Hematopoietic multipotent progenitor cell treated with erythropoietin and hydrocortisone succinate and interleukin-3 and kit ligand, for 15 days (in vitro differentiated cells): ENCODE measurements at places on chromosomes 7 and 10.

- no peak for DNase-seq
Measured at GRCh38 chr7:122364761-122365280, 60.3 kb upstream of the FEZF1 start.

GRCh38 chr10:70604106-70604505 is 1.6 kb upstream of the PRF1 start:
- DNase-seq: no peak

DNA sequence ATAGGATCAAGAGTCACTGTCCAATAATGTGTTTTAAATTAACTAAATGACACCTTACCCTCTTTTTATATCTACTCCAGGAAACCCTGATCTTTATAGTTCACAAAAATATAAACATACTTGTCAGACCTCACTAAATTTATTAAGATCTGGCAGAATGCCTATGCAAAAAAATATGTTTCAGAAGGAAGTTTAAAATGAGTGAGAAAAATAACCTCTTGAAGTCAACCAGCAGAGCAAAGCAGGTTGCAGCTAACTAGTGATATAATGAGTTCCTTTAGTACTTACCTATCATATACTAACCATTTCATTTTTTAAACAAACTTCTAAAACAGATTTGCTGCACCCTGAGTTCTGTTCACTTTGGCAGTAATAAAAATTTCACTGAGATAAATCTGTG is 14.0 kb upstream of the HGF start:
- no peak for DNase-seq

DNA sequence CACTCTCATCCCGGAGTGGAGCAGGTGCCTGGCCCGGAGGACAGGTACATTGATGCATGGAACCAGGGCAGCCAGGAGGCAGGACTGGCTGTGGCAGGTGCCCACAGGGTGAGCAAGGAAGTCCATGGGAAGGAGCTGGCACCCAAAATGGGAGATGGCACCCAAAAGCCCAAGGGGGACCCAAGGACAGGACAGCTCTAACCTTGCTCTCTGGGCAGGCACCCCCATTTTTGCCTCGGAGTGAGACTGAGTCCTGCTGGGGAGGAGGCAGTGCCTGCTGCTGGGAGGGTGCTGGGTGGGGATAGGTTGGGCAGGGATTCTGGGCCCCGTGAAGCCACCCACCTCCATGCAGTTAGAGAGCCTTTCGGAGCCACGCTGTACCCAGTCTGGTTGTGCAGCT is 234.5 kb downstream of the TCERG1L start:
- no peak for DNase-seq
